Stimulated activated memory B cell treated with anti-CD40 and anti-IgM and Interleukin-4, amounts not matched to agents 10 μg/mL and 1 μg/mL and 100 μg/mL, for 72 hours (primary cell): ENCODE measurements at places on chromosomes 2 and 18.

- ATAC-seq: no peak
Measured at GRCh38 chr2:25714740-25715139, 41.4 kb upstream of the DTNB start.

GRCh38 chr18:75100832-75101630 is 107.9 kb downstream of the PTGR3 start:
- ATAC-seq: no peak

DNA sequence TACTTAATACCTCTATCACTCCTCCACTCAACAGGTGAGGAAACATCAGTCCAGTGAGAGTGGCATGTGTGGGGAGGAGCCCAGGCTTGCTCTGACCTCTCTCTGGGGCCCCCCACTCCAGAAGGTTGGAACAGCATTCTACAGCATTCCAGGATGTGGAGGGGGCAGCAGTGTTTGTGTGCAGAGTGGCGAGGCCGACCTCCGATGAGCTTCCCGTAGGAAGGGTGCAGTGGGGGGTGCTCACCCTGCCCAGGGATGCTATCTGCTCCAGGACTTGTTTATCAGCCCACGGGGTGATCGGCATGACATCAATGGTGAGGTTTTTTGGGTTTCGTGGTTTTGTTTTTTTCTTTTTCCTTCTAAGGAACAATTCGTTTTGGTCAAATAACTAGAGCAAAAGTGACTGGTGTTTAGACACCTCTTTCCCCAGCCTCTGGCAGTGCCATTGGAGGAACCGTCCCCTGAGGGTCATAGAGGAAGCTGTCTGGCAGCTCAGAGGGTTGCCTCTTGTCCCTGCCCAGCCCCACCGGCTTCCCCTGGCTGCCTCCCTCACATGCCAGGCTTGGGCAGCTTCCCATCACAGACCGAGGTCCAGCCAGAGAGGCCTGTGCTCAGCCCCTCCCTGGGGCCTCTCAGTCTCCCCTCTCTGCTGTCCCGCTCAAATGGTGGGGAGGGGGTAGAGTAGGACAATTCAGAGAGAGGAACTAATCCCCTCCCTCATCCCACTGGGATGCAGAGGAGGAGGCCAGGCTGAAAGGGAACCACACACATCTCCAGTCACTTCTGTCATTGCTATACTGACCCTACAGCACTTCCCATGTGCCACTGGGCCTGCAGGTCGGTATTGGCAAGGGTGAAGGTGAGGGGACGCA is 96.5 kb downstream of the ZFP36L2 start:
- ATAC-seq: peak; percentile 22

- ATAC-seq: no peak
Measured at GRCh38 chr2:29596584-29596983, 324.8 kb downstream of the ALK start.

- no peak for ATAC-seq
Measured at GRCh38 chr2:74399785-74400184, 19.7 kb upstream of the DCTN1 start.

DNA sequence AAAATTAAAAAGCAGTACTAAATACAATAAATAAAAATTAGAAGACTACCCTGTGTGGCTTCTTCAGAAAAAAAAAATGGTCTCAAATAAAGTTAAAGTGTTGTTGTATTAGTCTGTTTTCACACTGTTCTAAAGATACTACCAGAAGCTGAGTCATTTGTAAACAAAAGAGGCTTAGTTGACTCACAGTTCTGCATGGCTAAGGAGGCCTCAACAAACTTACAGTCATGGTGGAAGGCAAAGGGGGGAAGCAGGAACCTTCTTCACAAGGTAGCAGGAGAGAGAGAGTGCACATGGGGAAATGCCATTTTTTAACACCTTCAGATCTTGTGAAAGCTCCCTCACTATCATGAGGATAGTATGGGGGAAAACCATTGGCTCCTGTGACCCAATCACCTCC is 612.8 kb downstream of the RNF144A start:
- no peak for ATAC-seq

GRCh38 chr2:194004590-194005206 is 1652.3 kb upstream of the SLC39A10 start:
- no peak for ATAC-seq

DNA sequence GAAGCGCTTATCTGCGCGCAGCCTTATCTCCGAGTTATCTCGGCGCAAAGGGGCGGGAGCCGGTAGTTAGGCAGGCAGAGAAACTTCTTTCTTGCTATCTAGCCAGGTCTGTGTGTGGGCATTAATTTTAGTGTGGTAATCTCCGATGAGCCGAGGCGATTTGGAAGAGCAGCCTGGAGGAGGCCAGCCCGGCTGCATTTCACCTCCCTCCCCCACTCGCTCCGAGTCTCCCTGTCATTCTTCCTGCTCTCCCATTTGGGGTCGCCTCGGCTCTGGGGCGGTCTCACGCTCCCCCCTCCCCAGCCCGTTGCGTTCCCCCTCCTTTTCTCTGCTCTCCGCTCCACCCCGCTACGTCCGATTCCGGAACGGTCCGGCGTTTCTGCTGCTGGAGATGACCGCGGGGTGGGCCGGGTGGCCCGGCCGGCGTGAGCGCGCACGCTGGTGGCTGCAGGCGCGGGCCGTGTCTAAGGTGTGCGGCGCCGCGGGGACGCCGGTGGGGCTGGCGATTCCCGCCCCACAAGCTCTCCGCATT is 566 bp downstream of the GATA6 start:
- ATAC-seq: no peak

DNA sequence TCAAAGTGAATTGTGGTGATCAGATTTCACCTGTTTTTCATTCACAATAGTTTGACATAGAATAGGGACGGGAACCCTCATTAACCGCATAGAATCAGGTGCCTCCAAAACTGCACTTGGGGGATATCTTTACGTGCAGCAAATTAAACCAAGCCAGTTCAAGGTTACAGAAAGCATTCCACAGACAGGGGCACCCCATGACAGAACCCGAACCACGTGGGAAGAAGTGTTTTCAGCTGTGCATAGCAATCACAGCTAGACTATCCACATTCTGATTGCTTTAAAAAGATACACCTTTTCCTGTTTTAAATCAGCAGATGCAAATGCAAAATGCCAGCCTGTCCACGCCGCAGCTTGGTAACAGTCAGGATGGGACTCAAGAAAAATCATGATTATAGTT is 205.8 kb downstream of the ANAPC1 start:
- no peak for ATAC-seq

- no peak for ATAC-seq
Measured at GRCh38 chr18:10419420-10420103, 34.9 kb upstream of the APCDD1 start.

GRCh38 chr2:79835911-79836310 is 323.1 kb downstream of the CTNNA2 start:
- no peak for ATAC-seq

DNA sequence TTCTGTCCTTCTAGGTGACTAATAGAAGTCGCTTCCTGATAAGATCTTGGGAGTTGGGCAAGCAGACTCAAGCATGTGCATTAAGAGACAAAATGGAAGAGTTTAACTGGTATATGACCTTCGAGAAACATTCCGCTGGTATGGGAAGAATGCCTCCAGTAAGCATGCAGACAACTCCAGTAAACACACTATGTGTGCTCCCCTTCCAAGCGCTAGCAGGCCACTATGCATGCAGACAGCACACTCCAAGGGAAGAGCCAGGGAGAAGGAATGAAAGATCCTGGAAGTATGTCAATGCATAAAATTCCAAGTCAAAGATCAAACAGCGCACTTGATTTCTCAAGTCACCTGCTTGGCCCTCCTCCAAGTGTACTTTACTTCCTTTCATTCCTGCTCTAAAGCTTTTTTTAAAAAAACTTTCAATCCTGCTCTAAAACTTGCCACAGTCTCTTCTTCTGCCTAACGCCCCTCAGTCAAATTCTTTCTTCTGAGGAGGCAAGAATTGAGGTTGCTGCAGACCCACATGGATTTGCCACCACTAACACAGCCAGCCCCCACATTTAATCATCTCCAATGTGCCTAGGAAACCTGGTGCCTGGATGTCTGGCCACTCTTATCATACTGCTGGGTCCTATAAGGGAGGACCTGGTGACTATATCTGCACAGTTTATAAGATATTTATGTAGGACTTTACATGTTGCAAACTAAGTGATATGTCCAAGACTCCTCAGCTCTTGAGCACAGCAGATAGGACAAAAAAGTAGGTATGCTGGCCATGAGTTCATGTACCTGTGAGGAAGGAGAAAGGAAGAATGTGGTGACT is 239.8 kb downstream of the PDE11A start:
- no peak for ATAC-seq

DNA sequence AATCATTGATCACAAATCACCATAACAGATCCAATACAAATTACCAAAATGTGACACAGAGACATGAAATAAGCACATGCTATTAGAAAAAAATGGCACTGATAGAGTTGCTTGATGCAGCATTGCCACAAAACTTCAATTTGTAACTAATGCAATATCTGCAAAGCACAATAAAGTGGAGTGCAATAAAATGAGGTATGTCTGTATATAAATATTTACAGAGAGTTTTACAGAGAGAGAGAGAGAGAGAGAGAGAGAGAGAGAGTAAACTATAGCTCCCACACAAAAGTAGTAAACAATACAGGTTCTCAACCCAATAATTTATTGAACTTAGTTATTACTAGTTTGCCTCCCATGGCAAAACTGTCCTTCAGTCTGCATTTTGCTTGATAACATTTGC is 1807.0 kb downstream of the SUCLG1 start:
- no peak for ATAC-seq

- no peak for ATAC-seq
Measured at GRCh38 chr2:76808732-76809131, 713.4 kb downstream of the LRRTM4 start.

DNA sequence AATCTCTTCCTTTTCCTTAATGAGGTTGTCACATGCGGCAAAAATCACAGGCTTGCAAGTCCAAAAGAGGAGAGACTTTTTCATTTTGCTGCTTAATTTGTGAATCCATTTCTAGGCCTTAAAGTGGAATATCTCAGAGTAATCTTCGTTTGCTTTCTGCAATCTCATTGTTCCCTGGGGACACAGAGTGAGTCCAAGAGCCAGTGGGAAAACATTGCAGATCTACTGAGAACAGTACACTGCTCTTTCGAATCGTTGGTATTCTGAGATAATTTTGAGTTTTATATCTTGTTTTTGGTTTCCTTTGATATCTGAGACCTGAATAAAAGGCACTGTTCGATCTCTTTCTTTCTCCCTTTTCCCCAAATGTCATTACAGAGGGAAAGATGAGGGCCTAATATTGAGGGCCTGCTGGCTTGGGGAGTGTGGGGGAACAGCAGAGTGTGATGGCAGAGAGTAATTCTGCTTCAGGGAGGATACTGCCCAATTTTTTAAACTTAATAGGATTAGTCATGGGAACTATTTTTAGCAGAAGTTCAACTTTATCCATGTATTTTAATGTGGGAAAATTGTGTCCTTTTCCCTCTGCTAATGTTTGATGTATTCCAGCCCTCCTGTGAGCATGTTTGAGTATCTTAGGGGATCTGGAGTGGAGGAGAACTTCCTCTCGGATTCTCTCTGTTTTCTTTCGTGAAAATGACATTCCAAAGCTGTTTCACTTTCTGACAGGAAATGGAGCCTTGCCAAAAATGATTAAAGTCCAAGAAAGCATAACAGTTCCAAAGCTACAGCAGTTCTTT is 418.2 kb upstream of the ZEB2 start:
- ATAC-seq: no peak

DNA sequence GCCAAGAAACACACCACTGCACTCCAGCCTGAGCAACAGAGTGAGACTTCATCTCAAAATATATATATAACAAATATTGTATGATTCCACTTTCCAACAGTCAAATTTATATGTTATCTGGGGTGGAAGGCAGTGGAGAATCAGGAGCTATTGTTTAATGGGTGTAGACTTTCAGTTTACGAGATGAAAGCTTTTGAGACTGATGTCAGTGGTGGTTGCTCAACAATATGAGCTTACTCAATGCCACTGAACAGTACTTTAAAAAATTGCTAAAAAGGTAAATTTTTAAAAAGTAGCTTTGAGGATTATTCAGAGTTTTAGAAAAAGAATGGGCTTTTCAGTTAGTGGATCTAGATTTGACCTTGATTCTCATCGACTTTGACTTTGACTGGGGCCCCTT is 105.9 kb upstream of the ST6GAL2 start:
- no peak for ATAC-seq

- ATAC-seq: no peak
Measured at GRCh38 chr2:60447943-60448342, 105.5 kb downstream of the BCL11A start.

DNA sequence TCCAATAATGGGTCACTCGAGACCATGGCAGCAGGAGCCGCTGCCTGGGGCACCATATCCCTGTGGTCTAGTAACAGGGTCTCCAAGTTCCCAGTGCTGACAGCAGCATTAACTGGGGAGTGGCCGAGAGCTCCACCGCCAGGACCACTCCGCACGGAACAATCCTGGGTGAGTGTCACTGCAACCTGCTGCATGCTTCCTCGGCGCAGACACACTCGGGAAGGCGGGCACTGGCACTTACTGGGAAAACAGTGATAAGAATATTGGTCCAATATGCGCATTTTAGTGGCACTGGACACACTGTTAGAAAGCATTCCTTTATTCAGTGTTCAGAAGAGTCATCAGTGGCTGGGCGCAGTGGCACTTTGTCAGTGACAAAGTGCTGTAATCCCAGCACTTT is 29.7 kb downstream of the FAM228A start:
- no peak for ATAC-seq

- ATAC-seq: no peak
Measured at GRCh38 chr18:32763293-32763692, 9.5 kb downstream of the KLHL14 start.

DNA sequence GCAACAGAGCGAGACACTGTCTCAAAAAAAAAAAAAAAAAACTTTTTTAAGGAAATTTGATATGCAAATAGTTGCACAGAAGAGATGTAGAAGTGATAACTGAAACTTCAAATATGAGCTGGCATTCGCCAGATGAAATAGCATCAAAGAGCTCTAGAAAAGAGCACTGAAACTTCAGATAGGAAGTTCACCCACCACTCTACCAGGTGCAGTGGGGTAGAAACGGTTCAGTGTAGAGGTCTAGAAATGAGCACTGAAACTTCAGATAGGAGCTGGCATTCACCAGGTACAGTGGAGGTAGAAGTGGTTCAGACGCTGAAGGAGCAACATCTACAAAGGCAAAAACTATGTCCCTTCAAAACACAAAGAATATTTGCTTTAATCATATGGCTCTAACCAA is 9.0 kb upstream of the ONECUT2 start:
- ATAC-seq: peak; percentile 39

- no peak for ATAC-seq
Measured at GRCh38 chr2:127000937-127001336, 102.2 kb downstream of the TEX51 start.

DNA sequence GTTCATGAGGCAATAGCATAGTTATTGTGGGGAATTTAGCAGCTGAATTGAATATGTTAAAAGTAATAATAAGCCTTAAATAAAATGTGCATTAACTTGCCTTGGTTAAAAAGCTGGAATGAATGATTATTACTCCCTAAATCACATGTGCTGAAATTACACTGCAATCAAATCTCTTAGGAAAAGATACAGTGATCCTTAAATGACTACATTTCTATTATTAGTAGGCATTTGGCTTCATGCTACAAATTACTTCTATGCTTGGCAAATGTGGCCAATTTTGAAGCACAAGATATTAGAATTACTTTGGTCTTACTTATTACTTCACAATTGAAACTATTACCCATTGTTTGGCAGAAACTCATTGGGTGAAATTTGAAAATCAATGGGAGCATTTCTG is 5.4 kb downstream of the RND3 start:
- ATAC-seq: no peak
